ENCODE measurements at places on chromosomes 5 and 9. TPM values are rescaled to one million over a fixed set of nuclear protein-coding genes. Genes with fewer than 3 reads are reported as not detected.

Gene BAAT
- 0.19 TPM for total RNA-seq

Gene FBP2
- not detected for total RNA-seq

Gene PCDHB16
- 0.19 TPM for total RNA-seq

Gene CCNO
- under 0.01 TPM for total RNA-seq

Gene PCDHGB5
- total RNA-seq, result 21.4 TPM

Gene PCDHGA8
- total RNA-seq, result 1.3 TPM

Gene SPRY4
- total RNA-seq, result 8.7 TPM

Gene OR1Q1
- not detected for total RNA-seq

Gene MELK
- total RNA-seq, result 7.0 TPM

Gene ODF2
- 73.8 TPM for total RNA-seq

Gene ZDHHC11
- total RNA-seq, result 1.7 TPM

Measured in regular cardiac myocyte (primary cell).